ENCODE measurements at places on chromosomes 7 and 10.

DNA sequence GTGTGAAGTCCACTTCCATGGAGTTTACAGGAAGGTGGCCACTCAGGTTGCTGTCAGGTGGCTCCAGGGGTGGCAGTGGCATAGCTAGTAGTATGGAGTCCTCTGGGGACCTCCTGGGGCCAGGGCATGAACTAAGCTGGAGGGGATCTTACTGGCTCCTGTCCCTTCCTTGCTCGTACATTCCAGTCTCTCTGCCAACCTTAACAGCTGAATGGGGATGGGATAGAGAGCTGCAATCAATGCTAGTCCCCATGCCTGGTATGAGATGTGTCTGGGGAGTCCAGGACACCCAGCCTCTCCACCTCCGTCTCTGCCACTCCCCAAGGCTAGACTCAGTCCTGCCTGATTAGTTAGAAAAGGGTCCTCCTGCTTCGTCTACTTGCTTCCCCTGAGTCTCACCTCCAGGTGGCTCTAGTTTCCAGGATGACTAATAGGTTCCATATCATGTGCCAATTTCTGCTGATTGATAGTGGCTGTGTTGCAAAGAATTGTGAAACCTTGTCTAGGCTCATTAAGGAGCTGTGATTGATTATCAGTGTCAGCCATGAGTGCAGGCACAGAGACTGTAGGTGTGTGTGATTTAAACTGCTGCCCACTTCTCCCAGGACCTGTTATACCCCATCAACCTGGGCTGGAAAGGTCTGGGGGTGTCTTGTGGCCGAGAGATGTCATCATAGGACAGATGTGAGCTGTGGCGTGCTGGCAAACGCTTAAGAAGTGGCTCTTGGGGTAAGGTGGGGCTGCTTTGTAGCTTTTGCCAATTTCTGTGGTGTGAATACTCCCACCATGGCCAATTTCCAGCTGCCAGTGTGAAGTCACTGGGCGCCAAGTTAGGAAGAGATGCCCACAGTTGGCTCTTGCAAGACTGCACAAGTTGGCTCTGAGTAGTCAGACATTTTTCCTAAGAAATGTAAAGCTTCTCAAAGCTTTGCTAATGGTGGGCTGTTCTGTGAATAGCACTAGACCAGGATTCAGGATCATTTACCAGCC is 59.8 kb downstream of the COL13A1 start:
- no peak for DNase-seq

DNA sequence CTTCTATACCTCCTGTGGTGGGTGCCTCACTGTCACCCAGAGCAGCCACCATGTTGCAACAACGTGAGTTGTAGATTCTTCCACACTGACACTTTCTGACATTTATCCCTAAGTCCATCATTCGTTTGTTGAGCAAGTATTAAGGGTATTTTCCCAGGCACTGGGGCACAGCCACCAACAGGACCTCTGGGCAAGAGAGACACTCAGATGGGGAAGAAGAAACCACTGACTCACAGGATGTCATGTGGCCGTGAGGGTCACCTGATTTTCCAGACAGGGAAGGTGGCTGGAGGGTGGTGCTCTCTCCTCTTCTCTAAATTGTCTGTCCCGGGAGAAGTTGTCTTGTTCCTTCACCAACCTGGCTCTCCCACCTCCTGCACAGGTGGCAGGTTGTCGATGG is 51.7 kb upstream of the PPIF start:
- DNase-seq, result no peak

GRCh38 chr7:120684463-120684862 is 173.5 kb downstream of the TSPAN12 start:
- no peak for DNase-seq

GRCh38 chr10:77574438-77574837 is 63.2 kb downstream of the KCNMA1 start:
- DNase-seq, result no peak

GRCh38 chr10:4883079-4883739 is 57.2 kb downstream of the AKR1E2 start:
- DNase-seq, result no peak

DNA sequence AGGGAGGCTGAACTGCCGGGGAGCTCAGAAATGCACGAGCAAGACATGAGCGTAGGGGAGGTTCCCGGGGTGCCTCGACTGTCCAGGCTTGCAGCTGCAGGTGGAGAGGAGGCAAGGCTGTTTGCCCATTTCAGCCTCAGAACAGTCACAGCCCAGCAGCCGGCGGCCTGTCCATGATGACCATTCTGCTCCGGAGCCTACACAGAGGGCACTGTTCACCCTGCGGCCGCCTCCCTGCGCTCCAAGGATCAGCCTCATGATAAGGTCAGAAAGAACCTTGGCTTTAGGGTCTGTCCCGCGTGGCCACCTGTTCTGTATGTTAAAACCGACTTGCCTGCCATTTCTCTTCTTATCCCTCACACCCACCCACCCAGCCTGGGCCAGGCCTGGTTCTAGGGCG is 21.9 kb upstream of the CFAP46 start:
- no peak for DNase-seq

DNA sequence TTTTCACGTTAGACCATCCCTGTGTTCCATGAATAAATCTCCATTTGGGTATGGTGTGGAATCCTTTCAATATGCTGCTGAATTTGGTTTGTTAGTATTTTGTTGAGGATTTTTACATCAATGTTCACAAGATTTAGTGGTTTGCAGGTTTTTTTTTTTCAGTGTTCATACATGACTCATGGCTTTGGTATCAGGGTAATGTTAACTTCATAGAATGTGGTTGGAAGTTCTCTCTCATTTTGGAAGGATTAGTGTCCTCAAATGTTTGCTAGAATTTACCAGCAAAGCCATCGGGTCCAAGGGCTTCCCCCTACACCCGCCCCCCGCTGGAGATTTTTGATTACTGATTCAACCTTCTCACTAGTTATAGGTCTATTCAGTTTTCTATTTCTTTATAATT is 398.0 kb downstream of the NXPH1 start:
- no peak for DNase-seq

- DNase-seq, result no peak
Observed at GRCh38 chr7:25894002-25894901, 257.7 kb upstream of the NFE2L3 start.

GRCh38 chr7:23852135-23852534 is 142.1 kb downstream of the STK31 start:
- no peak for DNase-seq
